Neural crest cell (in vitro differentiated cells): ENCODE measurements at places on chromosomes 3 and 15. TPM values are rescaled to one million over a fixed set of nuclear protein-coding genes. Genes with fewer than 3 reads are reported as not detected.
A peak's percentile ranks its signal among the peaks of the same experiment; 100 is the strongest.

DNA sequence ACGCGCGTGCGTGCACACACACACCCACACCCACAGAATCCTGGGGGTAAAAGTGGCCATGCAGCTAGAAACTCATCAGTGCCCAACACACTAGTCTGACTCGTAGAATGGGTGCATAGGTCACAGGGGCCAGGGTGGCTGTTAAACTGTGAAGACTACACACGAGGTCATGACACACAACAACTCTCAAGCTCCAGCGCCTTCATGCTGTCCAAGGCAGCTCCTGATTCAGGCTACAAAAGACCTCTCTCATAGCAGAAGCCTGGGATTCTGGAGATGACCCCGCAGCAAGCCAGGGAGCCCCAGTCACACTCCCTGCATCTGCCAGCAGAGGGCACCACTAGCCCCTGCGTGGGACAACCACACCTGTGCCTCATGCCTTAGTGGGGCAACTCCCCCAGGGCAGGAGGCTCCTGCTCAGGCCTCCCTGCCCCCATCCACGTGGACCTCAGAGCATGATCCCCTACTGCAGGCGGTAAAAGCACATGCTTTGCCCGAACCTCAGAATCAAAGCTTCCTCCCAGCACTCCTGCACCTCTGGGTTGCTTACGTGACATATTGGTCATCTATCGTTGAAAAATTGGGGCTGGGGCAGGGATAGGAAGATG lies 93.1 kb downstream of the LRIG1 start:
- peak; percentile 76 for DNase-seq

DNA sequence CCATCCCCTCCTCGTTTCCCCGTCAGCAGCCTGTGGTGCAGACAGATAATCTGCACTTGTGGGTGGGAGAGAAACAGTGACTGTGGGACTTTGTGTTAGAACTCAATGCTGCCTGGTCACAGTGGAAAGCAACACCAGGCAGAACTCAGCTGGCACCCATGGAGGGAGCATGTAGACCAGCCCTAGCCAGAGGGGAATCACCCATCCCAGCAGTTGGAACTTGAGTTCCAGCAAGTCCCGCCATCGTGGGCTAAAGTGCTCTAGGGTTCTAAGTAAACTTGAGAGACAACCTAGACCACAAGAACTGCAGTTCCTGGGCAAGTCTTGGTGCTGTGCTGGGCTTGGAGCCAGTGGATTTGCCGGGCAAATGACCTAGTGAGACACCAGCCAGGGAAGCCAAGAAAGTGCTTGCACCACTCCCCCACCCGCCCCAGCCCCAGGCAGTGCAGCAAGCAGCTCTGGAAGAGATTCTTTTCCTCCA lies 24.4 kb downstream of the ISG20 start:
- DNase-seq: no peak

DNA sequence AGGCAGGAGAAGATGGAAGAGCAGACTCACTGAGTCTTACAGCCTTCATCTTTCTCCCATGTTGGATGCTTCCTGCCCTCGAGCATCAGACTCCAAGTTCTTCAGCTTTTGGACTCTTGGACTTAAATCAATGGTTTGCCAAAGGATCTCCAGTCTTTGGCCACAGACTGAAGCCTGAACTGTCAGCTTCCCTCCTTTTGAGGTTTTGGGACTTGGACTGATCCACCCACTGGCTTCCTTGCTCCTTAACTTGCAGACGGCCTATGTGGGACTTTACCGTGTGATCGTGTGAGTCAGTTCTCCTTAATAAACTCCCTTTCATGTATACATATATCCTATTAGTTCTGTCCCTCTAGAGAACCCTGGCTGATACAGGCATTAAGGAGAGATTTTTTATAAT lies 62.4 kb upstream of the TNIK start:
- DNase-seq: no peak

DPPA4 gene
- 142 and 155 TPM in 2 replicates for total RNA-seq

FETUB gene
- total RNA-seq: not detected in 2 replicates
